ENCODE measurements at places on chromosomes 7 and 10. TPM values are rescaled to one million over a fixed set of nuclear protein-coding genes. Genes with fewer than 3 reads are reported as not detected.
A peak's percentile ranks its signal among the peaks of the same experiment; 100 is the strongest.

DNA sequence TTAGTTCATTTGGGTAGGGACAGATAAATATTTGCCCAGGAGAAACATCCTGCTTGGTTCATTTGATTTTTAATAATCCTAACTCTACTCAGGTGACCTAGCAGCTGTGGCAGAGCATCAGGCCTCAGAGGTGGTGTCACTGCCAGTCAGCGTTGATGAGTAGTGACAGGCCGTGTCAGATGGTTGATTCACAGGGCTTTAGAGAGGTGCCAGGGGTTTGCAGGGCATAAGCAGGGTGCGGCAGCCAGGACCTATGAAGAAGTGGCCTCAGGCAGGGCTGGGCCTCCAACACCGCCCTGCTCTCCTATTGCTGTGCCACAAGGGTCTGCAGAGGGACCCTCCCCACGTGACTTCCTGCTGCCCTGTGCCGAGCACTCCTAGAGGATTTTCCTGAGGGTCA, 128.1 kb downstream of the HECW1 start:
- DNase-seq = no peak

GRCh38 chr7:31710171-31710570, 23.2 kb downstream of the PPP1R17 start:
- no peak for DNase-seq

Gene CCL24
- polyA plus RNA-seq = not detected

DNA sequence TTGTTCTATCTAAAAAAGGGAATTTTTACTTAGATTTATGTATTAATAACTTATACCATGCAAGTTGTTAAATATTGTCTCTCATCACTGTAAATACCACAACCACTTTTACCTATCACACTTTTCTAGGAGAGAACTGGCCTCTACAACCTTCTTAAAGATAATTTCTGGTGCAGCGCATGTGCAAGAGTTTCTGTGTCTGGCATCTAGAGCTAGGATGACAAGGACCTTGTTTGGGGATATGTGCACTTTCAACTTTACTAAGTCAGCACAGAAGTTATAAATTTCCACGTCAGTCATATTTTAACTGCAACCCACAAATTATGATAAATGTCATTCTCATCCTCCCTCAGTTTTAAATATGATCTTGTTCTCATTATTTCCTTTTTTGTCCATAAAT, 156.9 kb upstream of the ADCY1 start:
- no peak for DNase-seq

DNA sequence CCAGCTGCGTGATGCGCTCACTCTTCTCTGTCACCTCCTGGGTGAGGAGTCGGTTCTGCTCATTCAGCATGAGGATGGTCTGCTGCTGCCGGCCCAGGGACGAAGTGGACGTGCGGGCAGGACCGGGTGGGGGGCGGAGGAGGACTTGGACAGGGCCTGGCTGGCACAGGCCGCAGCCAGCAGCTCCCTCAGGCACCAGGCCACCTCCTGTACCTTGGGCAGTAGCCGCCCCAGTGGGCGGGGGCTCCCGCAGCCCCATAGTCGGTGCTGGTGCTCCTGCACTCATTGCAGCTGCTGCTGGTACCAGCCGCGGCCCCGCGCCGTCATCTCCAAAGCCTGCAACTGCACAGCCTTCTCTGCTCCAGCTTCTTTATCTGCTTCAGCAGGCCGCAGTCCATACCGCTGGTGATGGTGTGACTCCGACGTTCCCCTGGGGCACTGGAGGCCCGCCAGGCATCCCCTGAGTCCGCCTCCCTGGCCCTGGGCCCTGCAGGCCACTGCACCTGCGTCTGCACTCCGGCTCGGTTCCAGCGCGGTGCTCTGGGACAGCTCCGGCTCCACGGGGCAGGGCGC, 884.9 kb upstream of the ZNF722 start:
- DNase-seq = no peak

DNA sequence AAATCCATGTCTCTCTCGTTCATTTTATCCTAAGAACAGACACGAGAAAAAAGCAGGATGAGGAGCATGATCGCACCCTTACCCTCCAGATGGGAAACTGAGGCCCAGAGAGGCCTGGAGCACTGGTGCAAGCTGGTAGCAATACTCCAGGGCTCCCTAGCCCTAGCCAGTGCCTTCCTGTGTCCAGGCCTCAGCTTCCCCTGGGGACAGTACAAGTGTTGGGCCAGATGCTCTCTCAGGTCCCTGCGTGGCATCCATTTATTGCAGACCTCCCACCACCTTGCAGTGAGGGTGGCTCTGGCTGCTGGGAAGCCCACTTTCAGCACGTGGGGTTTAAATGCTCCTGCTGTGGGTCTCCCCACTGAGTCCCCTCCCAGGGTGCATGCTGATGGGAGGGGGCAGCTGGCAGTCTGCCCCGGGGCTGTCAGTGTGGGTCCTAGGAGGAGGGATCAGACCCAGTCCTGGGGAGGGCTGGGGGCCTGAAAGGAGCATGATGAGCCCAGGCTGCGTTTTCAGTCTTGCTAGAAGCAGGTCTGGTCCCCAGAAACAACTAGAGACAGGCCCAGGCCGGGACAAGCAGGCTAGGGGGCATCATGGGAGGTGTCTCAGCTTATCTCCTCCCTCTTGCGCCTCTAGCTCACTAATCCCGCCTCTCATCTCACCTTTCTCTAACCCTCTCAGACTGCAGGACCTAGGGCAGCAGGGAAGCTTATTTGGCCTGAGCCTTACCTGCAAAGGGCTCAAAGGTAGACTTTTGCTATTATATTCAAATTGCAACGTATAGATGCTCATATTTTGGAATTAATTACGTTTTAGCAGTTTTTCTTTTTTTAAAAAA, 662 bp upstream of the PPIF start:
- peak; percentile 73 for DNase-seq

DNA sequence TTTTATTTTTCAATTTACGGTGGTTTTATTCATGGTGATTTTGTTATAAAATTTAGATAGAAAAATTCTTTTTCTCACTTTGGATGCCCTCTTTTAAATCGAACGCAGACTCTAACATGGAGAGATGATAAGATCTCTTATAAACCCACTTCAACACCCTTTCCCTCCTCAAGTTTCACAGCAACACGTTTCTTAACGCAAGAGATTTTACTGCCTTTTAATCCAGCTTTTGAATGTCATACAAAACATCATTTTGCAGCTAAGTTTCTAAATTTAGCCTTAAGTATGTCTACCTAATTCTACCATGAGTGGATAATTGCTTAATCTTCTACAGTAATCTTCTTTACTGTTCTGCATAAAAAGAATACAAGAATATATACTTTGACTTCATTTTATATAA, 70.0 kb downstream of the SEMA3C start:
- DNase-seq = no peak

Gene ACTL6B
- not detected for polyA plus RNA-seq

GRCh38 chr7:51430480-51431086, 114.0 kb upstream of the COBL start:
- DNase-seq = peak; percentile 79

Gene EIF3B
- 65.5 TPM for polyA plus RNA-seq

Gene UCN3
- polyA plus RNA-seq = 1.4 TPM

GRCh38 chr7:128398841-128399135, 11.0 kb downstream of the IMPDH1 start:
- no peak for DNase-seq

Gene LRRTM3
- polyA plus RNA-seq = not detected
